ENCODE measurements at places on chromosomes 7 and 10. TPM values are rescaled to one million over a fixed set of nuclear protein-coding genes. Genes with fewer than 3 reads are reported as not detected.

GRCh38 chr10:105952153-105952552 is 1212.4 kb downstream of the SORCS1 start:
- no peak overlapping the region for H3K27ac ChIP-seq
- H3K27me3 ChIP-seq, result peaks cover 3% of the 10 kb centered on the region
- H3K4me1 ChIP-seq, result no peaks in the 10 kb centered on the region
- no peak overlapping the region for H3K4me3 ChIP-seq
- DNase-seq, result no peak

GRCh38 chr7:25842201-25842733 is 309.7 kb upstream of the NFE2L3 start:
- no peaks in the 10 kb centered on the region for H3K4me1 ChIP-seq
- H3K36me3 ChIP-seq, result no peaks in the 10 kb centered on the region
- H3K4me3 ChIP-seq, result no peak overlapping the region
- peaks cover 6% of the 10 kb centered on the region for H3K27me3 ChIP-seq
- no peak for DNase-seq
- no peak overlapping the region for H3K27ac ChIP-seq

- DNase-seq, result no peak
- H3K27ac ChIP-seq, result no peak overlapping the region
- H3K4me1 ChIP-seq, result peaks cover 37% of the 10 kb centered on the region
- no peaks in the 10 kb centered on the region for H3K27me3 ChIP-seq
Measured at GRCh38 chr7:129862682-129863081, 90.1 kb downstream of the UBE2H start.

- H3K4me3 ChIP-seq, result no peak overlapping the region
- DNase-seq, result no peak
- H3K4me1 ChIP-seq, result no peaks in the 10 kb centered on the region
- peaks cover 36% of the 10 kb centered on the region for H3K27me3 ChIP-seq
- no peaks in the 10 kb centered on the region for H3K36me3 ChIP-seq
Measured at GRCh38 chr10:3310016-3310784, 137.6 kb upstream of the PITRM1 start.

GRCh38 chr7:42002654-42003053 is 234.4 kb downstream of the GLI3 start:
- H3K27ac ChIP-seq, result no peak overlapping the region
- DNase-seq, result no peak
- no peaks in the 10 kb centered on the region for H3K27me3 ChIP-seq
- no peak overlapping the region for H3K4me3 ChIP-seq
- no peaks in the 10 kb centered on the region for H3K36me3 ChIP-seq
- H3K4me1 ChIP-seq, result no peaks in the 10 kb centered on the region

DNA sequence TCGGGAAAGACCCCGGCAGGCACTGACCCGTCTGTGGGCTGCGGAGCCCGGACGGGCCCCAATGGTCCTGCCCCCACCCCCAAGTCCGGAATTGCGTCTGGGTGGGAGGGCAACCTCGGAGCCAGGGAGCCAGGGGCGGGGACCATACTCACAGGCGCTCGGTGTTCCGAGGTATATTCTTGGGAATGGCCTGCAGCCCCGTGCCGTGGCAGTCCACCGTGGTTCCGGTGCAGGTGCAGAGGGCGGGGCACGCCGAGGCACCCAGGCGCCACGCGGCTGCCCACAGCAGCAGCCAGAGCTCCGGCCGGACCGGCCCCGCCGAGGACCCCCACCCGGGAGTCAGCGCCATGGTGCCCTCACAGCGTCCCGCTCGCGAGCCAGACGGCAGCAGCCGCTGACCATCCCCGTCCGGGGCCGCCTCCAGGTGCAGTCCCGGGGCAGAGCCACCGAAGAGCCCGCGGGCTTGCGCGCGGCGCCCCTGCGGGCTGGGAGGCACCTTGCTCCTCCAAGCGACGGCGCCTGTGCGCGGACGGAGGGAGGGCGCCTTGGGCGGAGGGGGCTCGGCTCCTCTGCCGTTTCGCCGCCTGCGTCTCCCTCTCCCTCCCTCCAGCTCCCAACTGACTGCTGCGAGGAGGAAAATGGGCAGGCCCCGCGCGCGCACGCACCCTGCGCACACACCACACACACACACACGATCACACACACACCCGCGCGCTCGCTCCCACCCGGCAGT is at the start of gene SLIT1:
TSS of gene SLIT1 (minus strand) at position 634 of the 733 bp plus-strand sequence. CDS start at position 349, 285 bp downstream.
- no peak for DNase-seq
- H3K4me3 ChIP-seq, result no peak within 1 kb of the TSS
- no peaks in the 10 kb centered on the region for H3K4me1 ChIP-seq
- H3K27me3 ChIP-seq, result peaks cover 59% of the 10 kb centered on the region
- H3K27ac ChIP-seq, result no peak within 1 kb of the TSS

- H3K4me3 ChIP-seq, result no peak overlapping the region
- peaks cover 33% of the 10 kb centered on the region for H3K4me1 ChIP-seq
- H3K36me3 ChIP-seq, result no peaks in the 10 kb centered on the region
- no peak for DNase-seq
- peak overlapping the region; percentile 75 for H3K27ac ChIP-seq
Measured at GRCh38 chr10:114914560-114914959, 23.4 kb upstream of the TRUB1 start.

DNA sequence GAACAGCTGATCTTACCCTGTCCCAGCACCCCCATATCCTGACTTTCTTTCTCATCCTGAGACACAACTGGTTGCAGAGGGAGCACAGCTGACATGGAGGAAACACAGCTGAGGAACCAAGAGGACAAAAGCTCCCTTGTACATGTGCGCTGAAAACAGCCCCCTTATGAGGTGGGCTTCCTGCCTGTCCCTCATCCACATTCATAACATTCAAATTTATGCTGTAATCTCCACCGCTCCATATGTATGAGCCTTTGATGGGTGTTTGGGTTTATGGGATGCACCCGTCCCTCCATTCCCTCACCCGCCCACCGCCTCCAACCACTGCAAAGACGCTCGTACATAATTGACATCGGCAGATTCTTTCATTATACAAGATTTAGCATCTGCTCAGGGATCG is 49.6 kb upstream of the BTRC start:
- peaks cover 36% of the 10 kb centered on the region for H3K27me3 ChIP-seq
- DNase-seq, result no peak
- H3K27ac ChIP-seq, result no peak overlapping the region
- H3K4me3 ChIP-seq, result no peak overlapping the region

- H3K4me3 ChIP-seq, result no peak overlapping the region
- H3K4me1 ChIP-seq, result peaks cover 4% of the 10 kb centered on the region
- no peaks in the 10 kb centered on the region for H3K27me3 ChIP-seq
Measured at GRCh38 chr10:74929197-74929596, 102.8 kb downstream of the KAT6B start.

- no peak for DNase-seq
- no peak overlapping the region for H3K4me3 ChIP-seq
- no peak overlapping the region for H3K27ac ChIP-seq
- H3K36me3 ChIP-seq, result no peaks in the 10 kb centered on the region
Measured at GRCh38 chr10:101512738-101513137, 75.3 kb downstream of the POLL start.

DNA sequence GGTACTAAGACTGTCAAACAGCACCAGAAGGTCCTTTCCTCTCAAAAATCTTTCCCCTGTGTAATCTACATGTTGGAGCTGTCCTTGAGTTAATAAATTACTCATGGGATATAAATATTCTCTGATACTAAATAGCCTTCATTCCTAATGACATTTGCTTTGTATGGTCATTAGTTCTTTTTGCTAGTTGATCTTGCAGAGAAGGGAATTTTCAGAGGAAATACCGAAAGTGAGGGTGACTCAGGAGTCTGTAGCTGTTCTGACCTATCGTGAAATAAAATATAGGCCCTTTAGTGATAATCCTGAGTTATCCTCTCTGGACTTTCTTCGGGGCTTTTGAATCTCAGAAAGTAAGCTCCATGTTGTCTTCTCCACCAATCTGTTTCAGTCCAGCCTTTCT is 19.4 kb upstream of the CLDN12 start:
- no peak overlapping the region for H3K27ac ChIP-seq
- no peak for DNase-seq
- no peak overlapping the region for H3K4me3 ChIP-seq
- no peaks in the 10 kb centered on the region for H3K4me1 ChIP-seq

GRCh38 chr7:27064661-27065060 is 31.1 kb downstream of the HOXA1 start:
- H3K4me3 ChIP-seq, result no peak overlapping the region
- H3K4me1 ChIP-seq, result no peaks in the 10 kb centered on the region
- no peaks in the 10 kb centered on the region for H3K36me3 ChIP-seq
- no peak for DNase-seq
- H3K27ac ChIP-seq, result no peak overlapping the region

GRCh38 chr10:101135141-101136006 is 4.3 kb downstream of the TLX1 start:
- H3K27ac ChIP-seq, result peak overlapping the region; percentile 71
- peaks cover 13% of the 10 kb centered on the region for H3K4me1 ChIP-seq
- H3K36me3 ChIP-seq, result no peaks in the 10 kb centered on the region
- no peak overlapping the region for H3K4me3 ChIP-seq
- H3K27me3 ChIP-seq, result peaks cover 85% of the 10 kb centered on the region

GRCh38 chr7:141417506-141417905 is 133.7 kb upstream of the AGK start:
- no peaks in the 10 kb centered on the region for H3K36me3 ChIP-seq
- H3K27me3 ChIP-seq, result peaks cover 6% of the 10 kb centered on the region
- no peak overlapping the region for H3K4me3 ChIP-seq
- no peak overlapping the region for H3K27ac ChIP-seq
- H3K4me1 ChIP-seq, result no peaks in the 10 kb centered on the region

- H3K27ac ChIP-seq, result no peak overlapping the region
- no peak overlapping the region for H3K4me3 ChIP-seq
- DNase-seq, result no peak
- H3K4me1 ChIP-seq, result no peaks in the 10 kb centered on the region
- no peaks in the 10 kb centered on the region for H3K36me3 ChIP-seq
Measured at GRCh38 chr7:144049491-144049890, 743 bp downstream of the OR2A5 start.

GRCh38 chr7:726854-727103 is 280 bp downstream of the DNAAF5 start:
- H3K4me3 ChIP-seq, result no peak overlapping the region
- H3K36me3 ChIP-seq, result peaks cover 36% of the 10 kb centered on the region
- peaks cover 23% of the 10 kb centered on the region for H3K4me1 ChIP-seq
- H3K27ac ChIP-seq, result no peak overlapping the region
- no peak for DNase-seq

- no peak overlapping the region for H3K4me3 ChIP-seq
- no peak overlapping the region for H3K27ac ChIP-seq
- no peak for DNase-seq
- H3K27me3 ChIP-seq, result peaks cover 11% of the 10 kb centered on the region
- no peaks in the 10 kb centered on the region for H3K4me1 ChIP-seq
Measured at GRCh38 chr10:77673101-77673500, 35.5 kb upstream of the KCNMA1 start.

VENTX gene
- total RNA-seq, result not detected

ATP6V0A4 gene
- total RNA-seq, result not detected

AGR2 gene
- total RNA-seq, result not detected

GRID1 gene
- not detected for total RNA-seq

MSANTD7 gene
- 29.6 TPM for total RNA-seq

TAS2R5 gene
- 0.67 TPM for total RNA-seq

CCM2 gene
- total RNA-seq, result 65.5 TPM

CISD1 gene
- 56.0 TPM for total RNA-seq

UCMA gene
- total RNA-seq, result not detected

FAM25A gene
- not detected for total RNA-seq

FBXO24 gene
- total RNA-seq, result 0.41 TPM

Measured in activated T-helper 1 cell treated with anti-CD3 and anti-CD28 coated beads, Interleukin-12 subunit alpha, Interleukin-12 subunit beta, Interleukin-2, Interleukin-4 antibody, amounts not matched to agents 30 ng/mL and 10 ng/mL and 1 ng/mL, durations not matched to agents 14 hours and 24 hours and 36 hours (primary cell).